Activated CD4-positive, alpha-beta memory T cell treated with anti-CD3 and anti-CD28 coated beads for 36 hours (primary cell): ENCODE measurements at places on chromosomes 6 and 20. TPM values are rescaled to one million over a fixed set of nuclear protein-coding genes. Genes with fewer than 3 reads are reported as not detected.

Gene KCNK16
- not detected for total RNA-seq

- H3K27me3 ChIP-seq = peaks cover 25% of the 10 kb centered on the region
- no peak for DNase-seq
- no peak overlapping the region for H3K4me3 ChIP-seq
- no peaks in the 10 kb centered on the region for H3K36me3 ChIP-seq
These were observed 14.4 kb upstream of the XRN2 start for GRCh38 chr20:21288587-21289370.

DNA sequence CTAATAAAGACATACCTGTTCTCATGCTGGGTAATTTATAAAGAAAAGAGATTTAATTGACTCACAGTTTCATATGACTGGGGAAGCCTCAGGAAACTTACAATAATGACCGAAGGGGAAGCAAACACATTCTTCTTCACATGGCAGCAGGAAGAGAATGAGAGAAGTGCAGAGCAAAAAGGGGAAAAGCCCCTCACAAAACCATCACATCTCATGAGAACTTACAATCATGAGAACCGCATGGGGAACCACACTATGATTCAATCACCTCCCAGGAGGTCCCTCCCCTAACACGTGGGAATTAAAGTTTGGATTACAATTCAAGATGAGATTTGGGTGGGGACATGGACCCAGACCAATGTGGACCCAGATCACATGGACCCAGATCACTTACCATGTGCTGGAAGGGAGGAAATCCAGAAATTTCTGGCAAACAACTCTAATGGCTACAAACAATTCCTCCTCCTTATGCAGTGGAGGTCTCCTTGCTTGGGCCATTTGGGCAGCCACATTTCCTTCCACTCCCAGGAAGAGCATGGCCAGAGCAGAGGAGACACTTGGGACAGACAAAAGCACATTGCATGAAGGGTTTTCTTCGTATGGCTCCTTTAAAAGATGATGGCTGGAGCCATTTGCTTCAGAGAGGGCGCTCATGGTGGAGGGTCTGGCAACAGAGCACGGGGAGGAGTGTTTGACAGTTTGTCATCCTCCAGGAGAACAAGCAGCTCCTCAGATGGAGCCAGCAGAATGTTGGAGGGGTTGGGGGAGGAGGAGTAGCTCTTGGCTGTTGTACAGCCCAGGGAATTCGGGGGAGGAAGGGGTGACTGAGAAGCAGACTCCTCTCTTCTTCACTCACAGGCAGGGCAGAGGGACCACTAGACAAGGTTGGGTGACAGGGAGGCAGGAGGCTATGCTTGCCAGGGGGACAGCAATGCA lies 30.4 kb downstream of the SERPINB9 start:
- peaks cover 67% of the 10 kb centered on the region for H3K4me1 ChIP-seq
- H3K27ac ChIP-seq = peak overlapping the region; percentile 46
- no peaks in the 10 kb centered on the region for H3K27me3 ChIP-seq
- no peak for DNase-seq
- H3K4me3 ChIP-seq = no peak overlapping the region

GRCh38 chr6:5095236-5095635 lies 10.1 kb downstream of the PPP1R3G start:
- peaks cover 31% of the 10 kb centered on the region for H3K27me3 ChIP-seq
- H3K4me3 ChIP-seq = no peak overlapping the region
- DNase-seq = no peak
- H3K27ac ChIP-seq = no peak overlapping the region
- peaks cover 12% of the 10 kb centered on the region for H3K4me1 ChIP-seq
- H3K36me3 ChIP-seq = no peaks in the 10 kb centered on the region

Gene ENPP4
- 8.5 TPM for total RNA-seq

DNA sequence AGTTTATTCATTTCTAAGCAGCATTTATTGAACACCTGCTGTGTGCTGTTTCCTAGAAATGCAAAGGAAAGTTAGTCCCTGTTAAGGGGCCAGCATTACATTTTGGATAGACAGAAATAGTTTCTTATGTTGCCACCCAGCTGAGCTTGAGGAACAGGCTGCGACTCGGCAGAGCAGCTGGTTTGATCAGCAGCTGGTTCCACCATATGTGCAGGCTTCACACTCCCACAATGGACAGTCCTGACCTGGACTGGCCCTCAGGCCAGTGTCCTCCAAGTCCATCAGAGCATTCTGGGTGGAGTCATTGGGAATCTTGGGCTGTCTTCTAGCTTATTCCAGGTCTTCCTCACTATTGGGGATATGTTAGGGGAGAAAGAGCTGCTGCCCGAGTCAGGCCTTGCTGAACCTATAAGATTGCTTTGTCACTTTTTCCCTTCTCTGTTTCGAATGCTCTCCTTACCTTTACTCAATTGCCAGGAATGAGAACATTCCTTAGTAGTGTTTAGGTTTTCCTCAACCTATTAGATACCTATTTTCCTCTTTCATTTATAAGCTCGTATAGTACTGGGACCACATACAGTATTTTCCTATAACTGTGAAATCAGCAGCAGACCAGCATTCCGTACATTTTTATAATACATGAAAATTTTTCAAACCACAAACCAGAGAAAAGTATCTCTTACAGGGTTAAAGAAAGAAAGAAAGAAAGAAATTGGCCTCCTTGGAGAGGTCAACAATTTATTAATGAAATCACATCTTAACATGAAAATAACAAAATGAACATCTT lies 203.0 kb downstream of the FARS2 start:
- H3K4me1 ChIP-seq = no peaks in the 10 kb centered on the region
- H3K36me3 ChIP-seq = peaks cover 6% of the 10 kb centered on the region
- H3K4me3 ChIP-seq = no peak overlapping the region
- no peaks in the 10 kb centered on the region for H3K27me3 ChIP-seq
- no peak overlapping the region for H3K27ac ChIP-seq

GRCh38 chr6:118889163-118889562 lies 4.8 kb upstream of the ASF1A start:
- H3K27me3 ChIP-seq = peaks cover 1% of the 10 kb centered on the region
- H3K27ac ChIP-seq = peak overlapping the region; percentile 62
- H3K36me3 ChIP-seq = peaks cover 8% of the 10 kb centered on the region
- H3K4me1 ChIP-seq = peaks cover 72% of the 10 kb centered on the region
- no peak overlapping the region for H3K4me3 ChIP-seq
- DNase-seq = no peak

Gene NRSN1
- total RNA-seq = not detected

GRCh38 chr6:100593522-100593921 lies 128.8 kb upstream of the SIM1 start:
- no peak overlapping the region for H3K4me3 ChIP-seq
- H3K36me3 ChIP-seq = peaks cover 29% of the 10 kb centered on the region
- no peaks in the 10 kb centered on the region for H3K27me3 ChIP-seq
- DNase-seq = no peak
- no peak overlapping the region for H3K27ac ChIP-seq
- H3K4me1 ChIP-seq = no peaks in the 10 kb centered on the region

Gene NKAIN2
- not detected for total RNA-seq

GRCh38 chr6:140193269-140193668 lies 818.8 kb upstream of the CITED2 start:
- H3K36me3 ChIP-seq = no peaks in the 10 kb centered on the region
- DNase-seq = no peak
- H3K27ac ChIP-seq = no peak overlapping the region
- H3K4me1 ChIP-seq = no peaks in the 10 kb centered on the region
- no peak overlapping the region for H3K4me3 ChIP-seq

GRCh38 chr6:163841326-163841725 lies 426.8 kb downstream of the QKI start:
- H3K36me3 ChIP-seq = no peaks in the 10 kb centered on the region
- H3K27me3 ChIP-seq = peaks cover 2% of the 10 kb centered on the region
- H3K4me3 ChIP-seq = no peak overlapping the region
- H3K4me1 ChIP-seq = no peaks in the 10 kb centered on the region
- DNase-seq = no peak

Gene PGC
- total RNA-seq = not detected

Gene HLA-DQA2
- total RNA-seq = not detected

Gene SLC22A23
- 1.0 TPM for total RNA-seq

- H3K4me3 ChIP-seq = no peak overlapping the region
- H3K36me3 ChIP-seq = no peaks in the 10 kb centered on the region
- DNase-seq = no peak
- H3K27ac ChIP-seq = no peak overlapping the region
- H3K4me1 ChIP-seq = no peaks in the 10 kb centered on the region
- H3K27me3 ChIP-seq = no peaks in the 10 kb centered on the region
These were observed 46.7 kb downstream of the NOX3 start for GRCh38 chr6:155408981-155409380.

Gene UBE2C
- total RNA-seq = 196 TPM

GRCh38 chr6:12075067-12075563 lies 63.0 kb downstream of the HIVEP1 start:
- no peak for DNase-seq
- no peaks in the 10 kb centered on the region for H3K27me3 ChIP-seq
- no peak overlapping the region for H3K27ac ChIP-seq
- peaks cover 10% of the 10 kb centered on the region for H3K36me3 ChIP-seq
- H3K4me3 ChIP-seq = no peak overlapping the region

GRCh38 chr6:11685481-11686093 lies 93.0 kb downstream of the ADTRP start:
- H3K27me3 ChIP-seq = peaks cover 8% of the 10 kb centered on the region
- DNase-seq = no peak
- peaks cover 5% of the 10 kb centered on the region for H3K4me1 ChIP-seq
- no peak overlapping the region for H3K4me3 ChIP-seq

- peaks cover 4% of the 10 kb centered on the region for H3K36me3 ChIP-seq
- H3K4me3 ChIP-seq = peak overlapping the region; percentile 94
- H3K27ac ChIP-seq = peak overlapping the region; percentile 73
- no peaks in the 10 kb centered on the region for H3K27me3 ChIP-seq
- peak; percentile 49 for DNase-seq
These were observed 2.0 kb downstream of the MAN1A1 start for GRCh38 chr6:119347466-119348095.

DNA sequence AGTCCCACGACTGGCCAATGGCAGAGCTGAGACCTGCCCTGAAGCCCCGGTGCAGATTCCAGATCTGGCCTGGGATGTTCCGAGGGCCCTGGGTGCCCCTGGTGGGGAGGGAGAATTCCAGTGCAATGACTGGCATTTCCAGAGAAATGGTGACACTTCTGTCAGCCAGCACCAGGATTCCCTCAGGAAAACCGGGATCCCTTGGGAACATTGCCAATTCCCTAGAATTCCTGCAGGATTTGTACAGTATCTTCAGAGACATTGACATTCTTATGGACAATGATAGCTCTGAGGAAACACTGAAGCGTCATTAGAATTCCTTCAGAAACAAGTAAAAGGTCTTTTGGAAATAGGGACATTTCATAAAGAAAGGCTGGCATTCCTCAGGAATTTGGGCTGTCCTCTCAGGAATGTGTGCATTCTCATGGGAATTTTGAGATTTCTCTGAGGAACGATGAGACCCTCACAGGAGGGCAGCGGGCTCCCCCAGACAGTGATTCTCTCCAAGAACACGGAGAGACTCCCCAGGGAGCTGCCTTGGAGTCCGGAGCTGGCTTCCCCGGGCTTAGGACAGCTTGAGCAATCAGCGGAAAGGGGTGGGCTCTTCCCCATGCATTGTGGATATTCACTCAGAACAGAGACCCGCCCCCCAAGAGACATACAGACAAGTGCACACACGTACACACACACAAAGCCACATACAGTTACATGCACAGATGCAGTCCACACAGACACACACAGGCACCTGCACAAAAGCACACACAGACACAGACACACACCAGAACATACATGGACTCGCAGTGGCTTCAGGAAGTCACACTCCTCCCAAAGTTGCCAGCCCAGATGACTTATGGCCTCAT lies 35.2 kb upstream of the BPIFA2 start:
- no peak for DNase-seq
- H3K27me3 ChIP-seq = peaks cover 12% of the 10 kb centered on the region
- H3K4me1 ChIP-seq = no peaks in the 10 kb centered on the region

DNA sequence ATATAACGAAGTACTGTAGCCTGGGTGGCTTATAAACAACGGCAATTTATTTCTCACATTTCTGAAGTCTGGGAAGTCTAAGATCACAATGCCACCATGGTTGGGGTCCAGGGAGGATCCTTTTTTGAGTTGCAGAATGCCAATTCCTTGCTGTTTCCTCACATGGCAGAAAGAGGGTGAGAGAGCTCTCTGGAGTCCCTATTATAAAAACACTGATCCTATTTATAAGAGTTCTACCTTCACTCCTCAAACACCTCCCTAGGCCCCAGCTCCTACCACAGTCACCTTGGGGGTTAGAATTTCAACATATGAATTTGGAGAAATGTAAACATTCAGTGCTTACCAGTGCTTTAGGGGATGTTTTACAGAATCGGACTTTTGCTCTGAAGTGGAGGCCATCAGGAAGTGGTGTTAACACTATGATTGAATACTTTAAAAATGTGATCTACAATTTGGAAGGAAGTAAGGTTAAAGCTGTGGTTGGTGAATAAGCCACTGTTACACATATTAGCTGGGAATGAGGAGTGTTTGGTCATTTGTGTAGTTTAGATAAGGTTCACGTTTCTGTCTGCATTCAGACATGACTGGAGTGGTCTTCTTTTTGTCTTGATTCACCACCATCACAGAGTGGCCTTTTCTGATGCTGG lies 79.9 kb upstream of the SPTLC3 start:
- H3K36me3 ChIP-seq = no peaks in the 10 kb centered on the region
- peaks cover 3% of the 10 kb centered on the region for H3K27me3 ChIP-seq
- H3K4me1 ChIP-seq = no peaks in the 10 kb centered on the region
- DNase-seq = no peak
- H3K27ac ChIP-seq = no peak overlapping the region
- H3K4me3 ChIP-seq = no peak overlapping the region

DNA sequence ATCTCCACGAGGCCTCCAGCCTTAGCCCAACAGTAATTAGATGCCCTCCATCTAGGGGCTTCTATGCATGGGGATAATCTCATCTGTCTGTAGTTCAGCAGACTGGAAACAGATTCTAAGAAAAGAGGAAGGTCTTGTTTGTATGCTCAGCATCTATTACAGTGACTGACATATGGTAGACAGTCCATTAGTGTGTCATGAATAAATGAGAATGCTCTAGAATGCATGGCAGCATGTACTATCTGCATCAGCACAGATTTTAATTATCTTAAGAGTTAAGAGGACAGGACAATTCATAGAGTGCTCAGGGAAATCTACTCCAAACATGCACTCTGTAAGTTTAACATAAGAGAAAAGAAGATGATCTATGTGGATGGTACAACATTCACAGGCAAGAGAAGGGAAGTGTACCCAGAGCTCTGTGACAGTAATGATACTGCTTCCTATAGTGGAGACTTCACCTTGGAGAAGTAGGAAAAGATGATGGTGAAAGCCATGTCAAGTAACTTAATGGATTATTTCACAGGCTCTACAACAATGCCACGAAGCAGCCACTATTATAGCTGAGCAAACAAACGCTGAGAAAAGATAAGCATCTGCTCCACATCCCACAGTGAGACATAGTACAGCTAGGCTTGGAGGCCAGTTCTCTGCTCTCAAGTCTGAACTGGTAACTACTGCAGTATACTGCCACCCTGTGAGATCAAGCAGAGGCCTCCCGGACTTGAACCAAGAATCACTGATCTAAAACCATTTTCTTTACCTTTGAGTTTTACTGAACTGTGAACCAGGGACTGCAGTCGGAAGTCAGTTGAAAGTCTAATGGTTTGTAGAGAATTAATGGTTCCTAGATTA lies 309.2 kb upstream of the SPTLC3 start:
- H3K4me3 ChIP-seq = no peak overlapping the region
- H3K4me1 ChIP-seq = no peaks in the 10 kb centered on the region
- H3K36me3 ChIP-seq = no peaks in the 10 kb centered on the region
- H3K27me3 ChIP-seq = no peaks in the 10 kb centered on the region
- no peak overlapping the region for H3K27ac ChIP-seq
- no peak for DNase-seq

Gene C4B
- total RNA-seq = 5.5 TPM

Gene TAB2
- 92.0 TPM for total RNA-seq

- H3K27ac ChIP-seq = no peak overlapping the region
- no peak for DNase-seq
- no peaks in the 10 kb centered on the region for H3K36me3 ChIP-seq
- peaks cover 14% of the 10 kb centered on the region for H3K4me1 ChIP-seq
- H3K27me3 ChIP-seq = no peaks in the 10 kb centered on the region
- H3K4me3 ChIP-seq = no peak overlapping the region
These were observed 99.2 kb downstream of the QKI start for GRCh38 chr6:163513570-163514166.
